ENCODE measurements at places on chromosomes 7 and 10.

DNA sequence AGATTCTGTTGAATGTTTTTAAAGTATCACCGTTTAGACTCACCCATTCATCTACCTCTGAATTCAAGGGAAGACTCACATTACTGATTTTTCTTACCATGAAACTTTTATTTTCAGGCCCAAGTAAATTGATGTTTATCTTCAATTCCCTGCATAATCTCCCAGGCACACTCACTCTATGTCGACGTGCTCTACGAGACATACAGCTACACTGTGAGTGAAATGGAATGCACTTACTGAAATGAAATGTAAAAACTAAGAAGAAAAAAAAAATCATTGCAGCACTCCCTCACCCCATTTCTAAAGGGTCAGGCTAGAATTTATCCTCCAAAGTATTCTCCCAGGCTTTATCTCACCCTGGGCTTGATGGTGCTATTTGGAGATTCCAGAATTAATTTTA is 987.9 kb downstream of the CCSER2 start:
- DNase-seq = no peak
- no peak overlapping the region for H3K27ac ChIP-seq
- no peaks in the 10 kb centered on the region for H3K36me3 ChIP-seq
- H3K4me3 ChIP-seq = no peak overlapping the region
- no peaks in the 10 kb centered on the region for H3K27me3 ChIP-seq
- peaks cover 4% of the 10 kb centered on the region for H3K4me1 ChIP-seq

- no peaks in the 10 kb centered on the region for H3K27me3 ChIP-seq
- H3K4me1 ChIP-seq = no peaks in the 10 kb centered on the region
These were observed 35.3 kb upstream of the TNKS2 start for GRCh38 chr10:91762878-91763277.

GRCh38 chr10:81696609-81697388 is 178.2 kb upstream of the NRG3 start:
- peak; percentile 69 for DNase-seq
- no peak overlapping the region for H3K4me3 ChIP-seq
- no peaks in the 10 kb centered on the region for H3K4me1 ChIP-seq
- no peaks in the 10 kb centered on the region for H3K27me3 ChIP-seq

DNA sequence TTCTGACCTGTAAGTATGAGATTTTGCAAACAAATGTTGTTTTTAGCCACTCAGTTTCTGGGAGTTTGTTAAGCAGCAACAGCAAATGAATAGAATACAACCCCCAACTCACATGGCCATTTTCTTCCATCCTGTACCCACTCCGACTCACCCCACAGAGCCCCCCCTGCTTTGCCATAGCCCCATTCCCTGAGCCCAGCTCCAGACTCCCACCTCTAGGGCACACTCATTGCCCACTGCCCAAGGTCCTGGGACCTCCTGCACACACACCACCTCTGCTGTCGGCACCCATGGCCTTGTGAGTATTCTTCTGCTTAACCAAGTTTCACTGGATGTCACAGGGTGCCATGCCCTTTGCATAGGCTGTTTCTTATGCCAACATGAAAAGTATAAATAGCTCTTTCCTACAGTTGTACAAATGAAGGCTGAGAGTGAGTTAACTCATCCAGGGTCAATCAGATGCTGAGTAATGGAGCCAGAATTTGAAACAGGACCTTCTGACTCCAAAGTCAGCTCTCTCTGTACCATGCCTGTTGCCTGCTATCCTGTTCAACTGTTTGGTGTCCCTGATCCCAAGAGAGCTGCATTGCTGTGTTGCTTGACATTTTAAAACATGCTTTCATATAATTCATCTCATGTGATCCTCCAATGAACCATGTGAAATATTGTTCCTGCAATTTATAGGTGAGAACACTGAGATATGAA is 367.8 kb upstream of the ZMIZ1 start:
- no peak for DNase-seq
- H3K4me3 ChIP-seq = no peak overlapping the region

DNA sequence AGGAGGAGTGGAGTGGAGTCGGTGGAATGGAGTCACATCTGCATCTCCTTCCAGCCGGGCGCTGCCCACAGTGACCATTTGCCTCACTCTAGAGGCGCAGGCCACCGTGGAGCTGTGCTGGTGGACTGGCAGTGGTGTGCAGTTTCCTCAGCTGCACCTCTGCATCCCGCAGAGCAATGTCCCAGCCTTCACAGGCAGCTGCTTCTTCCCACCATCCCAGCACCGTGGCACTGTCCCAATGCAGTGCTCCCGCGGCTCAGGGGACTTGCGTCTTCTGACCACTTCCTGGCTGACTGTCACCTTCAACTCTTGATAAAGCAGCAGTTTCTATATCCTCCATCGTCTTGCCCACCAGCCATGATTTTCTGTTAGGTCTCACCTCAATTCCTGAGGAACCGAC is 90.3 kb upstream of the SFMBT2 start:
- H3K4me3 ChIP-seq = no peak overlapping the region
- H3K4me1 ChIP-seq = no peaks in the 10 kb centered on the region
- no peaks in the 10 kb centered on the region for H3K36me3 ChIP-seq
- DNase-seq = no peak

DNA sequence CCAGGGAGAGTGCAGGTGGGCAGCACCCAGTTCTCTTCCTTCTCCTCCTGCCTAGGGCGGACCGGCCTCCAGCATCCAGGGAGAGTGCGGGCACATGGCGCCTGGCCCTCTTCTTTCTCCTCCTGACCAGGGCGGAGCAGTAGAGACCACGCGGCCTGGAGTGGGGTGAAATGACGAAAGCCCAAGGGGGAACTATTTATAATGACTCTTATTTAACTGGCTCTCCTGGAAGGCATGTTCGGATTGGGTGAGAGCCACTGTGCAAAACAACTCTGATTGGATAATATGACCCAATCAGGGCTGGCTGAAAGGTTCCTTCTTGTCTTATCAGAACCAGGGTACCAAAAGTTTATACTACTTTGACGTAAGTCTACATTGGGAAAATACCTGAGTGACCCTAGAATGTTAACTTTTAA is 63.1 kb downstream of the ZNF37A start:
- H3K4me3 ChIP-seq = no peak overlapping the region
- no peaks in the 10 kb centered on the region for H3K27me3 ChIP-seq
- no peaks in the 10 kb centered on the region for H3K4me1 ChIP-seq

DNA sequence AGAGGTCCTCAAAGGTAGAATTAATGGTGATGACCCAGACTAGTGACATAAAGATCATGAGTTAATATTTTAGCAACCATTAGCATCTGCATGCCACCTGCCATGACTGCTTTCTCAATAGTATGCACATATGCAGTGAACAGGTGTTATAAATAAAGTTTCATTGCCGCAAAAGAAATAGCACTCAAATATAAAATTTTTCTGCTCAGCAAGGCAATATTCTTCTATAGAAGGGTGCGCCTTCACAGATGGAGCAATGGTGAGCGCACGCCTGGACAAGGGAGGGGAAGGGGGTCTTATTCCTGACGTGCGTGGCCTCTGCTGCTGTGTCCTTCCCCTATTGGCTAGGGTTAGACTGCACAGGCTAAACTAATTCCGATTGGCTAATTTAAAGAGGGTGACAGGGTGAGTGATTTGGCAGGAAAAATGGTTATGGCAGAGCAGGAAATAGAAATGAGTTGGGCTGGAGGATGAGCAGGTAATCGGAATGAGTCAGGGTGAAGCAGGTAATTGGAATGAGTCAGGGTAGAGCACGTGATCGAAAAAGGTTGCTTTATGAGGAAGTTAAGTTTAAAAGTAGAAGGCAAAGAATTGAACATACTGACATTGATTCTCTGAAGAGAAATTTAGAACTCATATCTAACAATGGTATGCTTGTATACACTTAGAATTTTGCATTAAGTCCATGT is 24.7 kb upstream of the TRIM24 start:
- no peaks in the 10 kb centered on the region for H3K36me3 ChIP-seq
- DNase-seq = no peak

DNA sequence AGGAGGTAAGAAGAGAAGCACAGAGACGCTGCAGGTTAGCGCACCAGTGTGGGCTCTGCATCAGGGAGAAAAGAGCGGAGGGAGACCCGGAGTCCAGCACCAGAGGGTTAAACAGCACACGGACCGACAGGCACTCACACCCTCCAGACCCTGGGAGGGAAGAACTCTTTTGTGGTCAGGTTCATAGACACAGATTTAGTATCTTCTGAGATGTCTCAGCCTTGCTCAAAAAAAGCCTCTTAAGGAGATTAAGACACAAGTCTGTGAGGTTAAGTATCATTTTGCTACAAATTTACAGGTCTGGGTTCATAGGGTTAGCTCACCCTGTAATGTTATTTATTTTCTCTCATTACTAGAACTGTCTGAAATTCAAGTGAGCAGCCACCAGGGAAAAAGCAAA is 16.8 kb upstream of the NDST2 start:
- H3K27me3 ChIP-seq = no peaks in the 10 kb centered on the region
- H3K4me3 ChIP-seq = no peak overlapping the region
- peaks cover 5% of the 10 kb centered on the region for H3K36me3 ChIP-seq
- no peaks in the 10 kb centered on the region for H3K4me1 ChIP-seq
- DNase-seq = no peak

GRCh38 chr10:80253266-80253962 is 36.0 kb downstream of the MAT1A start:
- H3K4me1 ChIP-seq = no peaks in the 10 kb centered on the region
- H3K27me3 ChIP-seq = no peaks in the 10 kb centered on the region
- no peak overlapping the region for H3K27ac ChIP-seq
- no peak overlapping the region for H3K4me3 ChIP-seq

- no peaks in the 10 kb centered on the region for H3K27me3 ChIP-seq
- no peak overlapping the region for H3K27ac ChIP-seq
- H3K36me3 ChIP-seq = no peaks in the 10 kb centered on the region
- H3K4me3 ChIP-seq = peak overlapping the region; percentile 30
- DNase-seq = peak; percentile 88
These were observed 37.1 kb downstream of the SVOPL start for GRCh38 chr7:138663725-138664710.

Measured in mesendoderm (in vitro differentiated cells).